ENCODE measurements at places on chromosomes 7 and 10.
A peak's percentile ranks its signal among the peaks of the same experiment; 100 is the strongest.

DNA sequence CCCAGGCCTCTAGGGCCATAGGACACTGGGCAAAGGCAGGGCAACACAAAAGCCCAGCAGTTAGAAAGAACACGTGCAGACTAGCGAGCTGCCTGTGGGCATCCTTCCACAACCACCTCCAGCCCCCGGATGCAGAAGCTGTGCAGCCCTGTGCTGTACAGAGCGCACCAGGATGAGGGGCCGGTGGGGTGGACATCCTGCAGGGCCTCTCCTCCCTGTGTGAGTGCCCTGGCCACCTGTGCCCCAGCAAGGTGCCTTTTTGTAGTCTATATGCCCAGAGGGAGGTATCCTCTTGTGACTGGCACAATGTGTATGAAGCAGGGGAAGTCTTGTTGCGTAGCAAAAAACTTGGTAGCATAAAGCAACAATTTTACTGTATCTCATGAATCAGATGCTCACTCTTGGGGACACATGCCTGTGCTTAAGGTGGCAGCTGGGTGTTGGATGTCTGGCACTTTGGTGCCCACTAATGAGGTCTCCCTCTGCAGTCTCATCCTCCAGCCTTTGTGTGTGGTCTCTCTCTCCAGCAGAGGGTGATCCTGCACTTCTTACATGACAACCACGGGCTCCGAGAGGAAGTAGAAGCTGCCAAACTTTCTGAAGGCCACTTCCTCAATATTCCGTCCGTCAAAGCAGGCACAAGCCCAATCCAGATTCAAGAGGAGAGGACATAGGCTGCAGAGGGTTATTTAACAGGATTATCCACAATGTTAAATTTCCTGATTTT, 8.7 kb downstream of the NCAPG2 start:
- peak; percentile 15 for DNase-seq

DNA sequence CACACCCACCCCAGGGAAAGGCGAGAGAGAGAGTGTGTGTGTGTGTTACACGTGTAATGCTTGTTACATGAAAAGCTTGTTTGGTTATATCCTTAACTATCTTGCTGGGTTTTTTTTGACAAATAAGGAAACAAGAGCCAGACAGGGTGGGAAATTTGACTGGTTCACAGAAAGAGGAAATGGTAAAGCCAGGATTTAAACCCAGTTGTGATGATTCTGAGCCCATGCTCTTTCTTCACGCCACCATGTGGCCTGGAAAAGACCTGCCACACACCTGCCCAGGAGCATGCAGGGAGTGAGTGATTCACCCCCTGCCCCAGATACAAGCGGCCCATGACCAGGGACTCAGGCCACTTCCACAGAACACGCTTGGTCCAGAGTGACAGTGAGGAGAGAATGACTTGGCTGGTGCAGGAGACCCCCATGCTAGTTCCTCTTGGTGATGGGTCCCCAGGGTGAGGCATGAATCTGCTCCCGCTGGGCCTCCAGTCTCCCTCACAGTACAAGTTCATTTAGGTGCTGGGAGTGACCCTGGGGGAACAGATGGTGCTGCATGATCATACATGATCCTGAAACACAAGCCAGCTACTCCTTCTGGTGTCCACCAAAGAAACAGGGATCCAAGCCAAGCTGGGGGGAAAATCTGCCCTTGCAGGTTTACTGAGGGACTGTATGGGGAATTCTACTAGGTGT, 21.0 kb upstream of the EIF5AL1 start:
- peak; percentile 74 for DNase-seq

DNA sequence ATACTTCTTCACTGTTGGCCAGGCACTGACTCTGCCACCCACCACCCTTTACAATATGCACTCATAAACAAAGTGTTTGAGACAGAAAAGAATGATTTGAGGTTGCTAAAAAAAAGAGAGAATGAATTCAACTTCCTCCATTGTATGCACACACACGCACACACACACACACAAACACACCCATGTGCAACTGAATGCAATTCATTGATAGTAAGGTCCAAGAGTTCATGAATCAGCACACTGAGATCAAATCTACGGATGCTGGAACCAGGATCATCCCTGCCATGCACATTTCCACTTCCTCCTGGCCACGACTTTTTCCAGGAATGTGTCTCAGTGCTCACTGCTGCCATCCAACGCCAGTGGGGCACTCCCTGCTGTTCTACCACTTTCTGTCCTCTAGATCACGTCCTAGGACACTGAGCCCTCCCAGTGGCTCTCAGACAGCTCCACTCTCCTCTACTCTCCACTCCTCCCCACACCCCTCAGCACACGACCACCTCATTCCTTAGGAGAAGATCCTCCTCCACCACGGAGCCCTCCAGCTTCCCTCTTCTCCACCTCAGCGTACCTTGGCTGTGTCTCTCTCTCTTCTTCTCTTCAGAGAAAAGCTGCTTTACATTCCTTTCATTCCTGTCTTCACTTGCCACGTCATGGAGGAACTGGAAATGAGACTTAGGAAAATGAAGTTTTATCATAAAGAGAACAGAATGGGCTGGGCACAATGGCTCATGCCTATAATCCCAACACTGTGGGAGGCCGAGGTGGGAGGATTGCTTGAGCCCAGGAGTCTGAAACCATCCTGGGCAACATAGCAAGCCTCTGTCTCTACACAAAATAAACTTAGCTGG, 12.0 kb upstream of the TMEM213 start:
- DNase-seq, result no peak

DNA sequence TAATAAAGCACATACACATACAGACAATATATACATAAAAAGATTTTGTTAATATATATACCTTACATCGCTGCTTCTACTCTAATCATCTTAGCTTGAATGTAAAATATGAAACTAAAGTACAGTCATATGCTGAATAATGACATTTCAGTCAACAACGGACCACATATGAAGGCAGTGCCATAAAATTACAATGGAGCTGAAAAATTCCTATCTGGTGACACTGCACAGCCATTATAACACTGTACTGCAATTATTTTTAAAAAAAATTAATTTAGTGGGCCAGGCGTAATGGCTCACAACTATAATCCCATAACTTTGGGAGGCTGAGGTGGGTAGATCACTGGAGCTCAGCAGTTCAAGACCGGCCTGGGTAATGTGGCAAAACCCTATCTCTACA, 122.3 kb downstream of the JMJD1C start:
- no peak for DNase-seq
